NCI-H146 (cell line): ENCODE measurements at places on chromosomes 16 and 17.
A peak's percentile ranks its signal among the peaks of the same experiment; 100 is the strongest.

DNA sequence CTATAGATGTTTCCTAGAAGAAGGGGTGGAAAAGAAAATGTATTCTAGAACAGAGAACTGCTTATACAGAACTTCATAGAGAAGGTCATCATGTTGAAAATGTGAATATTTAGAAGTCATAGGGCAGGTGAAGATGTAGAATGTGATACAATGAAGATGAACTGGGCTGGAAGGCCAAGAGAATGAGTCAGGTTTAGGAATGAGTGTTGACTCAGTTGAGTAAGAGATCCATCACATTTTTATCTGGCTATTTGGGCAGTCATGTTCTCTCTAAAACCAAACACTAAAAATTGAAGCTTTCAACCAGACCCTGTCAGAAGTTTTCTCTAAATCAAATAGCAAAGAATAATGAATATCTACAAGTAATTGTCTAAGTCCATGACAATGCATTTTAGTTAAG is 660.5 kb downstream of the KCNJ2 start:
- DNase-seq, result no peak

DNA sequence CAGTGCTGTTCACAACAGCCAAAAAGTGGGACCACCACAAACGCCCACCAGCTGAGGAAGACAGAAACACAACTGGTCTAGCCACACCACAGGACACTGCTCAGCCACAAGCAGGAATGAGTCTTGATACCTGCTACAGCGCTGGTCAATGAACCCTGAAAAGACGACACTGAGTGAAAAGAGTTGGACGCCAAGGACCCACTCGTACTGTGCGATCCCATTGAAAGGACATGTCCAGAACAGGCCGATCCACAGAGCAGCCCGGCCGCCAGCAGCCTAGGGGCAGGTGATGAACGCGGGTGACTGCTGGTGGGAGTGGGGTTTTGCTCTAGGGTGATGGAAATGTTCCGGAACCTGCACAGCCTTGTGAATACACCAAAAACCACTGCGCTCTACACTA is 10.6 kb upstream of the SLC38A8 start:
- no peak for DNase-seq

DNA sequence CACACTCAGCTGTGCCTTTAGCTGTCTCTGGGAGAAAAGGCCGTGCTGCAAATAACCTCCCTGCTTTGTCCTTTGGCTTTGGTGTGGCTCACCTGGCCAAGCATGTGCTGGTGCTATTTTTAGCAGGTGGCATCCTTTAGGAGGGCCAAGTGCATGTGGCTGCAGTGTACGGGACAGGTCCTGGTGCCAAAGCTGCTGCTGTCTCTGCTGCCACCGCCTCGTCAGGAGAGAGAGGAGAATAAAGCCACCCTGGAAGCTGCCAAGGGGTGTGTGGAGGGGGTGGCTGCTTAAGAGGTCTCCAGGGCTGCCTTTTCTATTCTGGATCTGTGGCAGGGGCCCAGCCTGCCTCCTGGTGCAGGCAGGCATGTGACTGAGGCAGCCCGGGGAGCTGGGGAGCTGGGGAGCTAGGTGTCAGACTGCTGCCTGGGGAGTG is 6.2 kb downstream of the AKAP1 start:
- no peak for DNase-seq

- no peak for DNase-seq
Measured at GRCh38 chr17:80833952-80834892, 157.4 kb upstream of the CHMP6 start.

DNA sequence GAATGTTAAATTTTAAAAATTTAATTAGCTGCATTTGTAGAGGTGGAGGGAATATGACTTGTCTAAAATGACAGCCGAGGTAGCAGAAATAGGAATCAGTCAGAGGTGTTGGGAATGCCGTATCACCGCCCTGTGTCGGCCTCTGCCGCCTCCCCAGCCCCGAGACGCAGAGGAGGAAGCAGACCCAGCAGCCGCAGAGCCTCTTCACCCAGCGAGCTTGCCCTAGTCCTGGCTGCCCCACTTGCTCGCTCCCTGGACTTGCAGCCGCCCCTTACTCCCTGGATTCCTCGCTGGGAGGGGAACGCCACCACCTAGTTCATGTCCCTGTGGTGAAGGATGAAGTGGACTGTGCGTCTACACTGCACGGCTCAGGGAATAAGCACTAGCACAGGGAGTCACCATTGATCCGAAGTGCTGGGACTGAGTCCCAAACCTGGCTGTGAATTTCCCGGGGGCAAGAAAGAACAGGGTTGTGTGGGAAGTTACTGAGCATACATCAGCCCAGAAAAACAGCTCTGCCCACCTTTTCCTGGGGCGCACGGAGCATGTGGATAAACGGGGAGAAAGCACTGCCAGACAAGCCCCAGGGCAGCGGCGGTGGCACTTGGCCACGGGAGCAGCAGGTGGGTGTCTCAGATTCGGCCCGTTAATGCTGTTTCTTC is 76.8 kb downstream of the RPTOR start:
- no peak for DNase-seq

DNA sequence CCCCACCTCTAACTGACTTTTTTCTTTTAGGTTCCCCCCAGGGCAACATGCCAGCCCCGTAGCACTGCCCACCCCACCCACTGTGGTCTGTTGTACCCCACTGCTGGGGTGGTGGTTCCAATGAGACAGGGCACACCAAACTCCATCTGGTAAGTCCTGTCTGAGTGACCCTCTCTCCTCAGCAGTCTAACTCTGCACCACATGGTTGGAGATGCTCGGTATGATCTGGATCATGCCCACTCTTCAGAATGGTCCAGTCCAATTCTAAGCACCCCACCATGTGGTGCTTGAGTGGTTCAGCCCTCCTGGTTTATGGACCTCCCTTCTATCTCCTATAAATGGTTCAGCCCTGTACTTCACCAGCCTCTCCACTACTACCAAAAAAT is 5.9 kb downstream of the KDM6B start:
- DNase-seq, result no peak

DNA sequence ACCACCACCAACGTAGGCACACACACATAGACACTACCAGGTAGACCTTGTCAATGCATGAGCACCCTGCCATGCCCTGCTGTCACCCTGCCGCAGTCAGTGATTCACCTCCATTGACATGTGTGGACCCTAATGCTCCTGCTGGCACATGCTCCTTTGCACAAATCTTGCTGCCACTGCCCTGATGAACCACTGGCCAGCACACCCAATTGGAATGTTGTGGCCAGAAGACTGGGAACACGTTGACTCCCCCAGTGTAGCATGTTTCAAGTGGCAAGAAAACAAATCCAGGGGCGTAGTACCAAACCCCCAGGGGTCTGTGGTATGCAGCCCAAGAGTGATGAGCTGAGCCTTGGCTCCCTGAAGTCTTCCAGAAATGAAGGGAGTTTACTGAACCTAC is 486.4 kb upstream of the KIF2B start:
- no peak for DNase-seq

- no peak for DNase-seq
Measured at GRCh38 chr17:22496450-22496849, 804.1 kb downstream of the KCNJ18 start.

GRCh38 chr16:85316944-85317343 is 204.7 kb upstream of the CIBAR2 start:
- no peak for DNase-seq

- DNase-seq, result peak; percentile 2
Measured at GRCh38 chr17:52170963-52171572, 12.6 kb upstream of the CA10 start.

DNA sequence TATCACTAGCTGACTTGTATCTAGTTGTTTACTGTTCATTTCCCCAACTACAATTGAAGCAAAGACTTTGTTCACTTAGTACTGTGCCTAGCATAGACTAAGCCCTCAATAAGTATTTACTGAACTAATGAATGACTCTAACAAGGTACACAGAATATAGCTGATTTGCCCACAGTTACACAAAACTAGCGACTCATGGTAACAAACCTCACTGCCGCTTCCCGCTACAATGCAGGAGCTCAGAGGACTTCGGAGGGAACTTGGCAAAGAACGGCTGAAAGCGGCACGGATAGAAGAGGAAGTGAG is 524 bp downstream of the EFTUD2 start:
- DNase-seq, result no peak

- no peak for DNase-seq
Measured at GRCh38 chr17:1958134-1958881, 66.8 kb downstream of the RTN4RL1 start.

DNA sequence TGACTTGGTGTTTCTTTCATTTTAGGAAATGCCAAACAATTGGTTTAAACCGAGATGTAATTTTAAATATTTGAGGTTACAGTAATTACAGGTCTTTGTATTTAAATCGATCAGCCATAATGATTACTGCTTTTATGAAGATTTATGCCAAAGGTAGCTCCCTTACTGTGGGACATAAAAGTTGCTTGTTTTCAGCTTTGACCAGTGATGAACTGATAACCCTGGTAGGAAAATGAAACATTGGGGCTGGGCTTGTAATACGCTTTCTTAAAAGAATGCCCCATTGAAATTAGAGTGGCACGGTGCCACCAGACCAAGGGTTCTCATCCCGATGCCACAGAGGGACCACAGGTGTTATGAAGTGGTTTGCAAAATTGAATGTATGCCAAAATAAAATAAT is 7.3 kb downstream of the TNRC6A start:
- peak; percentile 21 for DNase-seq

GRCh38 chr17:57308543-57309186 is 52.3 kb downstream of the MSI2 start:
- no peak for DNase-seq

- DNase-seq, result no peak
Measured at GRCh38 chr17:58252141-58252540, 13.8 kb downstream of the LPO start.

- no peak for DNase-seq
Measured at GRCh38 chr17:78459696-78460095, 81.2 kb downstream of the PGS1 start.

- DNase-seq, result no peak
Measured at GRCh38 chr16:82748026-82748425, 121.3 kb downstream of the CDH13 start.

GRCh38 chr17:80455336-80455710 is 21.1 kb downstream of the NPTX1 start:
- DNase-seq, result peak; percentile 77

GRCh38 chr16:3038896-3039295 is 2.2 kb upstream of the BICDL2 start:
- no peak for DNase-seq

DNA sequence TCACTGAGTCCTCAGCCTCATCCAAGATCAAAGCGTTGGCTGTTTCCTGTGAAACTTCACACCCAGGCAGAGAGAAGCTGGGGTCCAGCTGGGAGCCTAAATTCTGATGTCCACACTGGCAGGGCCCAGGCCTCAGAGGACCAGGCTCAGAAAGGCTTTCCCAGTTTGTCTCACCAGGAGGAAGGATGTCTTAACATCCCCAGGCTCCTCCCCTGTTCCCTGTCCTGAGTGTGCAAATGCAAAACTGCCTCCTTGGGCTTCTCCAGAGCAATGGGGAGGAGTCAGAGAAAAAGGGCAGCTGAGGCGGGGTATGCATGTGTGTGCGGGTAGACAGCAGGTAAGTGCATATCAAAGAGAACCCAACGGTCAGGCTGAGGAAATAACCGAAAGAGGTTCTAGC is 45.7 kb downstream of the CUEDC1 start:
- DNase-seq, result no peak

GRCh38 chr16:79560318-79560717 is 40.2 kb downstream of the MAF start:
- DNase-seq, result no peak

- DNase-seq, result no peak
Measured at GRCh38 chr16:54585998-54586340, 299.4 kb upstream of the IRX3 start.

DNA sequence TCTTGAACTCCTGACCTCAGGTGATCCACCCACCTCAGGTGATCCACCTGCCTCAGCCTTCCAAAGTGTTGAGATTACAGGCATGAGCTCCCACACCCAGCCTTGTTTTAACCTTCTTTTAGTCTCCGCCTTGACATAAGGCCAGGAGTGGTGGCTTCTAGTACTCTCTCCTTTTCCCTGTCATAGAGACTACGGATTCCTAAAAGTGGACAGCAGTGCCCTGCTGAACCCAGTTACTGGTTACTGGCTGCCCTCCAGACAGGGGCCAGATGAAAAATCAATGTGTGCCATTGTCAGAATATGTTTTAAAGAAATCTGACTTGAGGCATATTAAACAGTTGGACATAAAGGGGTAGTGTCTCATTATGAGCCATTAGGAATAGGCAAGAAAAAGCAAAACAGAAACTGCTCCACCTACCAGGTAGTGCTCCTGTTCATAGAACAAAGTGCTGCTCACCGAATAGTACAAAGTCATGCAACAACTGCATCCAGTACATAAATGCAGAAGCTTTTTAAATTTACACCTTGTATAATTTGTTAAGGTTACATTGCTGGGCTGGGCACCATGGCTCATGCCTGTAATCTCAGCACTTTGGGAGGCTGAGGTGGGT is 32.1 kb downstream of the TRIM25 start:
- DNase-seq, result no peak

DNA sequence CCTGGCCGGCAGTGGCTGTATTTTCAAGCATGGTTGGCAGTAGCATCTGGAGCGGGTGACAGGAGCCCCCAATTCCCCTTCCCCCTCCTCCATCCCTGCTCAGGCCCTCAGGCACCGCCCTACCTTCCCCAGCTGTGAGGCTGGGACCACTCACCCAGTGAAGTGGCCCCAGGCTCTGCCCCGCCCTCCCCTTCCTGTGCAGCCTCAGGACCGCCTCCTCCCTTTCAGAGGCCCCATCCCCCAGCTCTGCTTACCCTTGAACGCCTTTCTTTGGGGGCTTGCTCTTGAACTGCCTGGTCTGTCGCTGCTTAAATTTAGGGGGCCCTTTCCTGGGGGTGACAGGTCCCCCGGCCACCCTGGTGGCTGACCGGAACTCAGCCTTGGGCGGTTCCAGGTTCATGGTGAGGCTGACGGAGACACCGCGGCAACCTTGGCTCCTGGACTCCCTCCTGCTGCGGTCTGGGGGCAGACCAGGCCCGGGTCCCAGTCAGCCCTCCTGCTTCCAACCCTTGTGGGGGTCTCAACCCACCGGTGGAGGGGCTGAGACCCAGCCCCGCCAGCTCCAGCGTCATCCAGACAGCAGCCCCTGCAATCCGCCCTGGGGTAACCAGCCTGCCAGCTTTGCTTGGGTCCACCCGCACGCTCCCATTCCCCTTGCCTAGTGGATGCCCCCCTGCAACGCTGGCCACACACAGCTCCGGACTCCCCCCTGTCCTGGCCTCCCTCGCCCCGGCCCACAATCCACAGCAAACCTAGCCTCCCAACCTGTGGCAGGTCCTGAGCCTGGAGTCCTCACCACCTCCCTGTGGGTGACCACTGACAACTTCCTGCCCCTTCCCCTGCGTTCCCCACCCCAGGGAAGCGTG is 3.2 kb downstream of the PDE6G start:
- DNase-seq, result peak; percentile 20
